ENCODE measurements at places on chromosomes 16 and 17.

DNA sequence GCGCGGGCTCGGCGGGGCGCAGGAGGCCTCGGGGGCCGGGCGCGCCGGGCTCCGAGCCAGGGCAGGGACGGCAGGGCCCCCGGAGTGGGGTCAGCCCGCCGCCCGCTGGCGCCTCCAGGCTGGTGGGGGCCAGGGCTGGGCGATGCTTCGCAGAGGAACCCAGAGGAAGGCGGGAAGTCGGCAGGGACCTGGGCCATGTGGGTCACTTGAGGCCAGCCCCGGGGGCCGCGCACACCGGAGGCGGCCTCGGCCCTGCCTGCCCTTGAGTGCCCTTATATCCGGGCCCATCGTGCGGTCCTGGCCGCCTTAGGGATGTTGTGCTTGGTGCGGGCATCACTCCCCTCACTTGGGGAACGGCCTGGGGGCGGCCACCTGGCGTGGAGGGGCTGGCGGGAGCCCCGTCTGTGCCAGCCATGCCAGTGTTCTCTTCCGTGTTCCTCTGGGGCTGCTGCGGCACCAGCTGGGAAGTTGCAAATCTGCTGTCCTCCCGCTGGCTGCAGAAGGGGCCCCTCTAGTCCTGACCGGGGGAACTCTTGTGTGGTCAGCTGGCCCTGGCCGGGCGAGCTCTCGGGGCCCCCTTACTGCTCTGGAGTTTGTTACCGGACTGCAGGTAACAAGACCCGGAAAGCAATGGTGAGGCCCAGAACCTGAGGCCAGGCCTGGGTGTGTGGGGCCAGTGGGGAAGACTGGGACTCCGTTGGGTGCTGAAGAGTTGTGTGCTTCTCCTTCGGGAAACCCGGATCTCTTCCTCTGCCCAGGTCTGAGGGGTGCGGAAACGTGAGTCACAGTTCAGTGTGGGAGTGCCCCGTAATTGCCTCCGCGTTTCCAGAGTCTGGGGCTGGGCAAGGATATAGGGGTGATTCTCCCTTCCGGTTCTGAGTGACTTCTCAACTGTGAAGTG is 849 bp downstream of the CAPN15 start:
- DNase-seq: peak; percentile 88

DNA sequence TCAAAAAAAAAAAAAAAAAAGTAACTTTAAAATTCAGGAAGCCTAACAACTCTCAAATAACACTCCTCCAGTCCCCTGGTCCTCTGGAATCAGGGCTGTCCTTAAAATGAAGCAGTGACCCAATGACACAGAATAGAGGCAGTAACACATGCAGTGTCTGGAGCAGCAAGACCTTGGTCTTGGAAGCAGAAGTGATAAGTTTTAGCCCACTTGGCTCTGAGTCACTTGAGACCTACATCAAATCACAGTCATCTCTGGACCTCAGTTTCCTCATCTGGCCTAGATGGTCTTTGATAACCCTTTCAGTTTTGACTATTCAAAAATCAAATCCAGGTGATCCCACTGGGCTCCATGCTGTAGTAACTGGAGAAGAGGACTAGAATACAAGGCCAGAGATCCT is 39.0 kb downstream of the LYRM1 start:
- DNase-seq: no peak

DNA sequence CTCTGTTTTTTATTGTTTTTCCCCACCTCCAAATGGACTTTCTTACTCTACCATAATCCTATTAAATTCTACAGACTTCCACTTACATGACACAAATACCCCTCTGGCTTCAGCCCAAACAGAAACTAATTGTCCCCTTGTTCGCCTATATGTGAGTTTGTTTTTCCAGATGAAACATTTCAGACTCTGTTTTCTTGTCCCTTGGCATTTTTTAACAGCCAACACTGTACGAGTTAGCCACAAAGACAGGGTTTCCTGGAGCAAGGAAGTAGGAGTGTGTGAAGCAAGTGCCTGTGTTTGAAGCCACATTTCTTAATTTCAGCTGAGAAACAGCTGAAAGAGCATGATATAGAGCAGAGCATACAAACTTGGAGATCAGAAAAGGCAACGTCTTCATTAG is 382.2 kb upstream of the CDH5 start:
- no peak for DNase-seq

GRCh38 chr17:17742133-17742621 is 60.9 kb downstream of the RAI1 start:
- no peak for DNase-seq

DNA sequence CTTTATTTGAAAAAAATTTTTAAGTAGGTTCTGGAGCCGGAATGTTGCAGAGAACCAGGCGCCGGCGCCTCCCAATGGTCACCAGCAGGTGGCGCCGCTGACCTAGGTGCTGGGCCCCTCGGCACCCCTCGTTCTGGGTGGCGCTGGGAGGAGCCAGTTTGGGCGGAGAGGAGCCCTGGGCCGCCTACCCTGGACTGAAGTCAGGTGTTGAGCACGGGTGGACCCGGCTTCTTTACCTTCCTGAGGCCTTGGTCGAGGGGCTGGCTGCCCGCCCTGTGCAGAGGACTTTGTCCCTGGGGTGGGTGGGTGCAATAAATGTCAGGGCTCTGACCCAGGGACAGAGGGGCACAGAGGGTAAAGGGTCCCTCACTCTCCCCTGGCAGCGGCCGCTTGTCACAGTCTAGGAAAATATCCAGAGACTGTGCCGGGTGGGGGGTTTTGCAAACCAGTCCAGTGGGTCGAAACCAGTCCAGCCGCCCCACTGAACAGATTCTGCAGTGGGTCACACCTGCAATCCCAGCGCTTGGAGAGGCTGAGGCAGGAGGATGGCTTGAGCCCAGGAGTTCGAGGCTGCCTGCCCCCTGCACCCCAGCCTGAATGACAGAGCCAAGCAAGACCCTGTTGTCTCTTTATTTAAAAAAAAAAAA is 30.1 kb upstream of the TNFRSF13B start:
- DNase-seq: peak; percentile 61

DNA sequence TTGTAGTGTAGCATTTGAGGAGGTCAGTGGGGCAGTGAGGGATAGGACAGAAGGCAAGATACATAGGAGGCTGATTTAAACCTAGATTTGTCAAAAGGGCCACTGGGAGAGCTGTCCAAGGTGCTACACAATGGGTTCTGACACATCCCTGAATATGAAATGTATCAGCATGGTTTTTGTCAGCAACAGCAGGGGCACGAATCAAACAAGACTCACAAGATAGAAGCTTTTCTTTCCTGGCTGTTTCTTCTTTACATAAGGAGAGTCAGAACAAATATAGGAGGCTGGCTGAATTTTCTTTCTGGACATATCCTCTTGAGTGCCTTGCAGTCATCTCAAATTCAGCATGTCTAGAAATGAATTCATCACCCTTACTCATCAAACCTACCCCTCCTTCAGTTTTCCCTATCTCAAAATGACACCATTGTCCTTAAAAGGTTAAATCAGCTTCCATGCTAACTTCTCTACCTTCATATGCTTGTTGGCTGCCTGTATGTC is 130.5 kb downstream of the NPIPB5 start:
- DNase-seq: peak; percentile 53

DNA sequence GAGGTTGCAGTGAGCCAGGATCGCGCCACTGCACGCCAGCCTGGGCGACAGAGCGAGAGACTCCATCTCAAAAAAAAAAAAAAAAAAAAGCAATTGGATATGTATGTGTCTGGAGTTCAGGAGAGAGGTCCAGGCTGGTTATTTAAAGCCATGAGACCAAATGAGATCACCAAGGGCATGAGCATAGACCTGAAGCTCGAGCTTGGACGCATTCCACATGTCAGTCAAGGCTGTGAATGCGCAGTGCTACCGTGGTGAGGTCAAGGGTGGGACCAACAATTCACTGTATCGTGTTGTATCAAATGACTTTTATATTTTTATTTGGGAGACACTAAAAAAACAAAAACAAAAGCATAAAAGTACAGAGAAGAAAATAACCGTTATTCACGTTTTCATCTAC is 29.1 kb upstream of the SPNS2 start:
- no peak for DNase-seq

- DNase-seq: no peak
Observed at GRCh38 chr16:87098361-87098760, 218.8 kb downstream of the C16orf95 start.

All from M059J (cell line).